ENCODE measurements at places on chromosomes 6 and 20.

DNA sequence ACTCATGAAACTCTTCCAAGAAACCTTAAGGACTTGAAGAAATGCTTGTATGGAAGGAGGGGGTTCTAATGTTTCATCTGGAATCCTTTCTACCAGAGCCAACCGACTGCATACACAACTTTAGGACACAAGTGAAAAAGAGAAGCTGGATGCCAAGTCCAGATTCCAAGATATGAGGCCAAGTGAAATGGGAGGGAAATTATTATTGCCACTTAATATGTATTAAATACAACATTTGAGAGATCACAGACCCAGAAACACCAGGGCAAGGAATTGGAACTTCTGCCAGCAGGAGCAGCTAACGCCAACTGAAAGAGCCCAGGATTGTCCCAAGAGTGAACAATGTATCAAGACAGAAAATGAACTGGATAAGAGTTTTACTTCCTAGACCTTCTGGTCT, 144.2 kb downstream of the ARHGAP18 start:
- DNase-seq = no peak

- no peak for DNase-seq
Measured at GRCh38 chr6:24980507-24981385, 45.0 kb upstream of the RIPOR2 start.

DNA sequence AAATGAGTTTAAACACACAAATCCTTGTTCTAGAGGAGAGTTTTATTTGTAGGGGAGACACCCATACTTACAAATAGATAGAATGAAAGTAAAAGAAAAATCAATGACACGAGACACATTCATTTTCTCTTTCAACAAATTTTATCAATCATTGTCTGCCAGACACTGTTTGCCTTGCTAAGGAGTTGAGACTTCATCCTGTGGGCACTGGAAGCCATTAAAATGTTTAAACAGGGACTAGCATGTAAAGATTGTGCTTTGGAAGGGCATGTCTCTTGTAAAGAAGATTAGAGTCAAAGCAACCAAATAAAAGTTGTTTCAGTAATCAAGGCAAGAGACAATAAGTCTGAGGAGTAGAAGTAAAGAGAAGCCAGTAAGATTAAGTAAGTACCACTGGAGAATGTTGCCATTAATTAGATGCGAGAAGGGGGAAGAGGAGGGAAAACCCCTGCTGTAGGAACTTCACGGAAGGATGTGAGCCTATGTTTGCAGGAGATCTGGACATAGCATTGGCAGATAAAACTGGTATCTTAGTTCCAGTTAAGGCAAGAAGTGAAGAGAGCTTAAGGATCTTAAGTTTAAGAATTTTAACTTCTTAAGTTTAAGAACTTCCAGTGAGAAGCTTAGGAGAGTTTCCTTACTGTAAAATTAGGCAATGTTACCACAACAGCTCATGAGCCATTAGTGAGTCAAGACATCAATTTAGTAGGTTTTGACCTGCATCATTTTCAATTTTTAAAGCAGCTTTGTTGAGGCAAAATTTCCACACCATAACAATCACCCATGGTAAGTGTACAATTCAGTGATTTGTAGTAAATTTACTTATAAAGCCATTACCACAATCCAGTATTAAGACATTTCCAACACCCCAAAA, 117.0 kb upstream of the UST start:
- no peak for DNase-seq

DNA sequence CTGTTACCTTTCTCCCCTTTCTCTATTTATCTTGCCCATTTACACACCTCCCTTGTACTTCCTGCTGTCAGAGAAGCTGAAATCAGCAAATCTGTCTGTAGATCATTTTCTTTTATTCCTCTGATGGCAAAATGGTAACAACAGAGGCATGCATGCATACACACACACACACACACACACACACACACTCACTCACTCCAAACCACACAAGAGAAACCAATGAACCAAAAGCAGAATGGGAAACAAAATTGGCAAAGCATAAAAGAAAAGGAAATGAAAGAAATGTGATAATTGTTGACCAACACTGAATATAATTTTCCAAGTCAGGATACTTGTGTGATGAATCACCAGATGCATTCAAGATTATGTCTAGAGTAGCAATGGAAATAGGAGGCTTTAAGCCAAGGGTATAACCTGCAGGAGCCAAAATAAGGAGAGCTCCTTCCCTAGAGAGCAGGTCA, 172.4 kb downstream of the PLCB4 start:
- DNase-seq = no peak

DNA sequence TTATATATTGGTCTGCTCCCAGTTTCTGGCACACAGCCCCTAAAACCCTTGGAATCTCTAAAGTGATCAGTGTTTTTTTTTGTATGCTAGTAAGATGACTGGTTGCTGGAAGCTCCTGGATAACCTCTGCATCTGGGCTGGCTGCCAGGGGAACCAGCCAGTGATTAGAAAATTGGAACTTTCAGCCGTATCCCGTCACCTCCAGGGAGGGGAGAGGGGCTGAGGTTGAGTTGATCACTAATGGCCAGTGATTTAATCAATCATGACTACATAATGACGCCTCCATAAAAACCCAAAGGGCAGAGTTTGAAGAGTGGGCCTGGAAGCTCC, 48.0 kb upstream of the NOP56 start:
- DNase-seq = no peak
